ENCODE measurements at places on chromosomes 5 and 9.

- DNase-seq = no peak
These were observed 6.0 kb upstream of the GPR21 start for GRCh38 chr9:123027517-123027916.

GRCh38 chr5:7075470-7075869 is 320.5 kb upstream of the ADCY2 start:
- DNase-seq = no peak

DNA sequence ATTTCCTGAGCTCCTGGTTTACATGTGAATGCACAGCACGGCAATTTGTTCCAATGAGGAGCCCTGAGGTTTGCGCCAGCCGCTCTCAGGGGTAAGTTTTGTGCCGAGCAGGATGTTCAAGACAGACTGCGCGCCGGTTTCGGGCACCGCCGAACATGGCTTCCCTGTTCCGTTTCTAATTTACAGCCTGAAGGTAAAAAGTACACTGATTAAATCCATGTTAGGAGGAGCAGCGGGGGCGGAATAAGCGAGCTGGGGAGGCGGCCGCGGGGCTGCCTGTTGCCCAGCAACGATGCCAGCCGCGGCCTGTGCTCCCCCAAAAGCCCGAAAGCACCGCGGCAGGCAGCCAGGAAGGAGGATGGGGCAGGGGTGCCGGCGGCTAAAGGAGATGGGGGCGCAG is 6.4 kb downstream of the SOWAHA start:
- no peak for DNase-seq

DNA sequence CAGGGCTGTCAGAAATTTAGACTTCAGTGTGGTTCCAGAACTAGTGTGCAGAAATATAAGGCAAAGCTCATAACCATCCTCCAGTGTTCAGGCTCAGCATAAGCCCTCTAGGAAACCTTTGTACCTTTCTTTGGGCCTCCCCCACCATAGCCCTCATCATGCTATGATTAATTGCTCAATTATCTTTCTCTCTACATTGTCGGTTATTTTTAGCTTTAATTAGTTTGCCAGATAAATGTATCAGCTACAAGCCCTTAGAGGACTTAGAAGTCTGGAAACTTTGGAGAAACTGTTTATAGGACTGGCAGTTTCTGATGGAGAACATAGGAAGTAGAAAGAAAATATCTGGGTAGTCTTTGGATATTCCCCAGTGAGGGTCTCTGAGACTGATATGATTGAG is 43.5 kb upstream of the TNC start:
- no peak for DNase-seq

GRCh38 chr5:94577466-94578245 is 40.7 kb downstream of the KIAA0825 start:
- DNase-seq = no peak

- no peak for DNase-seq
These were observed 204.1 kb downstream of the DEPDC1B start for GRCh38 chr5:60495644-60496520.

DNA sequence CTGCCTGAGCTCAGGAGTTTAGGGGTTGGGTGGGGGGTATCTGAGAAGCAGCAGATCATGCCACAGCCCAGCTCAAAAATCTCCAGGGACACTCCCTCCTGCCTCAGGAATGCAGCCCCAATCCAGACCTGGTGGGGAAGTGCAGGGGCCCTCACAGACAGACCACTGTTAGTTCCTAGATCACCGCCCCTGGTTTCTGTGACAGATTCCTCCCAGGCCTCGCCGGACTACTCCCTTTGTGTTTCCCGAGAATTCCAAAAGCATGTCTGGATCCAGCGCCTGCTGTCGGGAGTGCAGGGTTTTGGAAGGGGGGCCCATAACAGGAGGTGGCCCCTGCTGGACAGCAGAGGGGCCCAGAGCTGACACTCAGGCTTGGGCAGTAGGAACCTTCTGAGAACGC is 74.5 kb downstream of the CTSL start:
- no peak for DNase-seq

- no peak for DNase-seq
These were observed 250.4 kb downstream of the SEMA5A start for GRCh38 chr5:9295466-9295801.

DNA sequence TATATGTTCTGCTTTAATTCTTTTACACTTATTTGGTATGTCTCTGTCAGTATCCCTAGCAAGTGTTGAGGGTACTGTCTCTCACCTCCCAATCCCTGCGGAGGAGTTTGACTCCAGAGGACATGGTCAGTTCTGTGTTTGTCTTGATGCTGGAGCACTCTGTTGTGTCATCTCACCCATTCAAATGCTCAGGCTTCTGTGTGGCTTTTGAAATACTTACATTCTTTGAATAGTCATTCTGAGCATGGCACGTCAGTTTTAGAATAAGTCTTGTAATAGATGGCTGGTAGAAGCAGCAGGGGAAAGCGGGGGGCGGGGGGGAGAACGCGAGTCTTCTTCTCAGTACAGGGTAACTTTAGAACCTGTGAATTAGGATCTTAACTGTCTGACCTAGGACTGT is 12.3 kb downstream of the MAST4 start:
- no peak for DNase-seq

DNA sequence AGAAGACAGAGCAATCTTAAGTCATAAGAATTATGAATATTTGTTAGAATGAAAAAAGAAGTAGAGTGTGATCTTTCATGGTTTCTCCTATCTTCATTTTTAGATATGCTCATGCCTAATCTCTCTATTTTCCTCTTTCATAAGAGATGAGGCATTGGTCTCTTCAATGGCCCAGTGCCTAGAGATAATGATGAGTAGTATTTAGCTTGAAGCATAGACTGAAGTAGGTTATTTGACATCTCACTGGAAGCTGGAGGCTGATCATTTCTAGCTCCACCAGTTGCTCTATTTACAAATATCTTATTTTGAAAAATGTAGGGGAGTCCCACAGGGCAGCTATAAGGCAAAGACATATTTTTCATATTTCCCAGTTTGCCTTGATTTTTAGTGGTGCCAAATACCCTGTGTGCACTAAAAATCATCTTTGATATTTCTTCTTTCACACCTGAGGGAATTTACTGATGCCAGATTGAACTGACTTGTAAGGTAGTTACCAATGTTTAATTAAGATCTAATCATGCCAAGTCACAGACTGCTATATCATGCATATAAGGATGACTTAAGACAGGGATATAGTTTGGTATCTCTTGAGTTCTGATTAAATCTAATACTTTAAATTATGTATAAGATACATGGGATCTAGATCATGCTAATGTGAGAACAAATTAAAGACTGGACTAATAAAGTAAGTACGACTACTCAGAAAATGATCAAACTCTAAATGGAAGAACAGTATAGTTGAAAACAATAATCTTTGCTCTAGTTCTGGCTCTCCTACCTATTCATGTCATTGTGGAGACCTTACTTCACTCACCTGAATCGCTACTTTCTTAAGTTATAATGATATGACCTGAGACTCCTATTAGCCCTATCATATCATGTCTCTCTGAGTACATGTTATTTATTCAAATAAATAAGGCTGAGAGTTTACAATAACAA is 108.2 kb upstream of the IFNE start:
- no peak for DNase-seq

DNA sequence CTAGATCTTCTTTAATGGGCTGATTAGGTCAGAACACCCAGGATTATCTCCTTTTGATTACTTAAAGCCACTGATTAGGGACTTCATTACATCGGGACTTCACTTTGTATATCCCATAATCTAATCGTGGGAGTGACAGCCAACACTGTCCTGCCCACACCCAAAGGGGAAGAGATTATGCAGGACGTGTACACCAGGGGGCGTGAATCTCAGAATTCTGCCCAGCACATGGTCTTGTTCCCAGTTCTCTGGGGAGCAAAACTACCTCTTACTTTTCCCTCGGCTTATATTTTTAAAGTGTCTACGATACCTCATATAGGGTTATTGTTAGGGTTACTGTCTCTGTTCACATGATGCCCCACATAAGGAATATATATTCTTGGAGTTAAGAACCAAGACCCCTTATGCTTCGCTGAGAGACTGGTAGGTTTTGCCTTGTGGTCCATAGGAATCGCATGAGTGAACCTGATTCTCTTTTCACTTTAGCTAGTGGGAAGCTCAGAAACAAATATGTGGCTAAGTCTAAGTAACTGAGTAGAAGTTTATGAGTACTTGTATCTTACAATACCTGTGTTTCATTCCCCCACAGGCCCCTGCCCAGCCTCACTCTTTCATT is 192.7 kb downstream of the GNA14 start:
- no peak for DNase-seq

GRCh38 chr5:125338440-125339174 is 592.2 kb upstream of the ZNF608 start:
- DNase-seq = no peak

- DNase-seq = no peak
These were observed 41.0 kb upstream of the FBN2 start for GRCh38 chr5:128579093-128579492.

GRCh38 chr9:35940458-35941407 is 17.2 kb downstream of the OR2S2 start:
- DNase-seq = no peak

GRCh38 chr5:172800088-172800551 is 29.1 kb upstream of the DUSP1 start:
- no peak for DNase-seq

DNA sequence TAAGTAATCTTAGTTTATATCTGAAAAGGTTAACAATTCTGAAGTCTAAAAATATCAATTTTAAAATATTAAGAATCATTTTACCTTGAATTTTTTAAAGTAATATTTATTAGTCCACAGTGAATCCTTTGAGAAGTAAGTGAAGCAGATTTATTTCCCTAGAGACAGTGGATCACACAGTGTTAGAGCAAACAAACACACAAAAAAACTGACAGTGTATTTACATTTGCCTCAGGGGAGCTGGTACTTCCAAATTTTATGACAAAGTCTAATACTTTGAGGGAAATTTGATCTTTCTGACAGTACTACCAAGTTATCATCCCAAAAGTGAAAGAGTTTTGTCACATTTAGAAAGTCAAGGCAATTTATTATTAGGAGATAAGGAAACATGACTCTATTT is 1750.6 kb upstream of the CDH9 start:
- DNase-seq = no peak

GRCh38 chr5:73818357-73818756 is 192.4 kb downstream of the ARHGEF28 start:
- DNase-seq = no peak

GRCh38 chr5:132629230-132629944 is 28.6 kb upstream of the IL13 start:
- DNase-seq = no peak

- DNase-seq = no peak
These were observed 2.2 kb downstream of the GBGT1 start for GRCh38 chr9:133161547-133161950.

GRCh38 chr9:69760278-69760610 is 433 bp upstream of the PTAR1 start:
- no peak for DNase-seq

- DNase-seq = no peak
These were observed 263.5 kb downstream of the NTRK2 start for GRCh38 chr9:84932915-84933527.

DNA sequence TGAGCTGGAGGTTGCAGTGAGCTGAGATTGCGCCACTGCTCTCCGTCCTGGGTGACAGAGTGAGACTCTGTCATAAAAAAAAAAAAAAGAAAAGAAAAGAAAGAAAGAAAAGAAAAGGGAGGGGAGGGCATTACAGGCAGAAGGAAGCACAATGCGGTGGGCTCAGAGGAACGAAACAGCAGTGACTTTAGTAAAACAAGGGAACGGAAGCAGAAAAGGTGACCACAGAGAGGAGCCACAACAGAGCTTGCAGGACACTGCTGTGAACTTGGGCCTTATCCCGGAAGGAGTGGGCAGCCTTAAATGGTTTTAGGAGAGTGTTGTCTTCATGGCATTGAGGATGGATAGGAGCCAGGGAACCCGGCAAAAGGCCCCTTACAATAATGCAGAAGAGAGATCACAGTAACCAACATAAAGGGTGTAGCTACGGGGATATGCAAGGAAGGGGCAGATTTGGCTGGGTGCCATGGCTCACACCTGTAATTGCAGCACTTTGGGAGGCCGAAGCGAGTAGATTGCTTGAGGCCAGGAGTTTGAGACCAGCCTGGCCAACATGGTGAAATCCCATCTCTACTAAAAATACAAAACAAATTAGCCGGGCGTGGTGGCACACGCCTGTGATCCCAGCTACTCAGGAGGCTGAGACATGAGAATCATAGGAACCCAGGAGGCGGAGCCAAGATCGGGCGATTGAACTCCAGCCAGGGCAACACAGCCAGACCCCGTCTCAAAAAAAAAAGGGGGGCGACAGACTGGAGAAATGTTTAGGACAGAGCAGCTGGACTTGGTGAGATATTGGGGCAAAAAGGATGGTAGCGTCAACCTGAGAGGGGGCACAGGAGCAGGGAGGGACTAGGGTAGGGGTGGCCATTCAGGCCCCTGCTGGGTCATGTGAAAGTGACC is 83.9 kb upstream of the ZBTB43 start:
- DNase-seq = no peak
